Heart right ventricle (tissue), 16 donors: ENCODE measurements at places on chromosomes 6 and 20.

- DNase-seq, result no peak
Measured at GRCh38 chr20:22802296-22802695, 217.9 kb upstream of the FOXA2 start.

DNA sequence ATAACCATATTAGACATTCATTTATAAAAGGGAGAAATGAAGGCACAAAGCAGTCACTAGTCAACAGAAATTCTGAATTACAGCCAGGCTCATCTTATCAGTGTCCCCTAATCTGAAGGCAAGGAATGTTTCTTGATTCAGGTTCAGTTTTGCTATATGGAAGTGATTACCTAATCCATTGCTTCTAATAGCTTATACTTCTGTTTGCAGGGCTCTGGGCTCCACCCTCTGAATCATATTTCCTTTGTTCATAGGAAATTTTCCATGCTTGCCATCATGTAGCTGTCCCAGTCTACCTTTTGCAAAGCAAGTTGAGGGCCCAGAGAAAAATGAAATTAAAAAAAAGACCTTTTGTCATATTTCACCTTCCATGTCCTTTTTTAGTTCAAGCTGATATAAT, 96.0 kb downstream of the LCA5 start:
- no peak for DNase-seq

DNA sequence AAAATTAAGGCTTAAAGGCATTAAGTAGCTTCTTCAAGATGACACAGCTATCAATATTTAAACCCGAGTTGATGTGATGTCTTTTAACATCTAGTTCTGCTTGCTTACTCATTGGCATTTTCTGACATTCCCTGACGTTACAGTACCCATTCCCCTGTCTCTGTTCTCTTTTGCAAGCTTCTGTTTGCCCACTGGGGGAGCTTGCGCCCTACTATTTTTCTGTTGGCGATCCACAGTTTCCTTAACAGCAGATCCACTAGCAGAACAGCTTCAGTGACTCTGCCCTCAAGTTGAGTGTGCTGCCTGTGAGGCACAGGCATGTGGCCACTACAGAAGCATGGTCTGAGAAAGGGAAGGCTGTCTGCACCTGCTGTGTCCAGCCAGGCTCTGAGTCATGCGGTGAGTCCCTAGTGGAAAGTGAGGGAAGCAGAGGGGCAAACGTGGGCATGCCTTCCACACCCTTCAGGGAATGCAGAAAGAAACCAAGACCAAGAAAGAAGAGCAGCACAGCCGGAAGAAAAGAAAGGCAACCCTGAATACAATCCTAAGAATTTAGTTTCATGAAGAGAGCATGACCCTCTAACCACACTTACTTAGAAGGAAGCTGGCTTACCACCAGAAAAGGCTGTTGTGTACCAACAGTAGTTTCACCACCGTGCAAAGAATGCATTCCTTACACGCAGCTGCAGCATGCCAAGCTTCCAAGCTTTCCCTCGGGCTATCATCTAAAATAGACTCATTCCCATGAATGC, 97.7 kb upstream of the VGLL2 start:
- DNase-seq, result no peak

DNA sequence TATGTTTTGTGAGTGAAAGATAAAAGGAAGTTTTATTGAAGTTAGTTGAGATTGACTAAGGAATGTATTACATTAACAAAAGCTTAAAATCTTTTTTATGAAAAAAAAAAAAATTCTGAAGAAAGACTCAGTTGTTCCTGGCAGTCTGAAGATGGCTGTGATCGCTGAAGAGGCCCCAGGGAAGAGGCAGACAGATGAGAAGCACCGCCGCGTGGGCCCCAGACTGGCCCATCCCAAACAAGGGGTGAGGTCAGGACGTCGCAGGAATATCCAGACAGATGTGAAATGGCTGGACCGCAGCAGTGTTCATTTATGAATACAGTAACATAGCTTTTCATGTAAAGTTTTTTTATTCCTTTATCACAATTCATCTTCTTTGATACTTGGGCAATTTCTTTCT, 194.2 kb downstream of the TBXT start:
- DNase-seq, result no peak

- DNase-seq, result no peak
Measured at GRCh38 chr20:48689874-48690571, 137.8 kb downstream of the PREX1 start.

DNA sequence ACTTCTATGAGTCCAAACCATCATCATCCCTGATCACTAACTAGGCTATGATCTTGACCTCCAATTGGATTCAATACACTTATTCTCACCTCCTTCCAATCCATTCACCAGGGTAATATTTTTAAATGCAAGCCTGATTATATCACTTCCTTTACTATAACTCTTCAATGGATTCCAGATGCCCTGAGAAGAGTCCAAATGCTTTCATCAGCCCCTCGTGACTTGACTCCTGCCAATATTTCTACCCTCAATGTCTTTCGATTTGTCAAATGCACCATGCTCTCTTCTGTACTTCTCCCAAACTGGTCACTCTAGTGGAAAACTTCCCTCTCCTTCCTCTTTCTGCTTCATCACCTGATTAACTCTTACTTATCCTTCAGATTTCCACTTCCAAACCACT, 70.8 kb downstream of the CD164 start:
- no peak for DNase-seq

DNA sequence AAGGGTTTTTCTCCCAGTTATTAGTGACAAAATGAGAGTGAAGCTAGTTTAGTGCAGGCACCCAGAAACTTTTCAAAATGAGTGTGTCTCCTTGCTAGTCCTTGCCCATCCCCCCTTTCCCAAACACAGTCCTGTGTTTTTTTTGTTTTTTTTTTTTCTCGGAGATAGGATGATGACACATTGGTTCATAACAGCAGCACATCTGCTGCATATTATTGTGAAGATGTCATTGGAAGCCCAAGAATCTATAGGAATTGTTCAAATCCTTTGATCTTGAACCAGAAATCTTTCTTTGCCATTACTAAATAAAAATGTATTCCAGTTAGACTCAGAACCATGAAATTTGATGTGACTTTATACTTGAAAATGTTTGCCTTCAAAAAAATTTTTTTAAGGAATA, 162.4 kb downstream of the FRK start:
- no peak for DNase-seq

DNA sequence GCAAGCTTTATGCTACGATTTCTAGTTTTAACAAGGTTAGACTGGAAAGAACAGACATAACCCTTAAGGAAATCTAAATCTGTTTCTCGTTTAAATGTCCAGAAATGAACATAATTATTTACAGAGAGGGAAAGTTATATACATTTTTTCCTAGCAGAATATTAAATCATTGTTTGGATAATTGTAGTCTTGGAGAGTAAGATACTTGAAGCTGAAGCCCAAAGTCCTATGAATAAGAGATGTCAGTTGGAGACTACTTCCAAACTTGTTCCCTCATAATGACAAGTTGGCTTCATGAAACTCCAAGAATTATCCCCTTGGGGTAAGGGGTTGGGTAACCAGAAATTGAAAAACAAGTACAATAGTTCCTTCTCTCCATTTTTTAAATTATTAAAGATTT, 911.1 kb upstream of the MAN1A1 start:
- no peak for DNase-seq

DNA sequence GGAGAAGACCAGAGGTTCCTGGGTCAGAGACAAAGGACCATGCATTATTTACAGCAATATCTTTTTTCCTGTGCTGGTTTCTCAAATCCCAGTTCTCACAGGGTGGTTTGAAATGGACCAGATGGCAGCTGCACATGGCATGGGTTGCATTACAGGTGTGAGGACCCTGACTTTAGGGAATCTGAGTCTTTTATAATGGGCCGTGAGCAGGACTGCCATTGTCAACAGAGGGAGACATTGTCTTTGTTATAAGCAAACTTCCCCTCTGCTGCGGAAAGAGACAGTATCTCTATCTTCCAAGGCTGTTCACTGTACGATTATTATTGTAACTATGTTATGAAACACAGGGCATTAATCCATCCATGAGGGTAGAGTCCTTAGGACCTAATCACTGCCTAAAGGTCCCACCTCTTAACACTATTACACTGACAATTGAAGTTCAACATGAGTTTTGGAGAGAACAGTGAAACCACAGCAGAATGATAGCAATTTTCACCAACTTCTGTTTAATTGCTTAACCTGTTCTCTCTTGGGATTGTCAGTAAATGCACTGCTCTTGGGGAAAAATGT, 156.1 kb upstream of the AGPAT4 start:
- no peak for DNase-seq

DNA sequence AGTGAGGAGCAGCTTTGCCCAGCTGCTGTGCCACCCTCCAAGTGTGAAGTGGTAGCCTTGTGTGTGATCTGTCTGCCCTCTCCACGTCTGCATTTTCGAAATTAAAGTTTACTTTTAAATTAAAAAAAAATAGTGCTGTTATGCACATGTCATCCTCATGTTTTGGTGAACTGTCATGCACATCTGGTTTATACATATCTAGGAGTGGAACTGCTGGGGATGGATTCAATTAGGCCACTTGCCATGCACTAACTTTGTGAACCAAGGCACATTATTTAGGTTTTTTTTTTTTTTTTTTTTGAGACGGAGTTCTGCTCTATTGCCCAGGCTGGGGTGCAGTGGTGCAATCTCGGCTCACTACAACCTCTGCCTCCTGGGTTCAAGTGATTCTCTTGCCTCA, 3.6 kb downstream of the GTSF1L start:
- no peak for DNase-seq

GRCh38 chr20:51419231-51419630, 123.3 kb downstream of the NFATC2 start:
- no peak for DNase-seq

DNA sequence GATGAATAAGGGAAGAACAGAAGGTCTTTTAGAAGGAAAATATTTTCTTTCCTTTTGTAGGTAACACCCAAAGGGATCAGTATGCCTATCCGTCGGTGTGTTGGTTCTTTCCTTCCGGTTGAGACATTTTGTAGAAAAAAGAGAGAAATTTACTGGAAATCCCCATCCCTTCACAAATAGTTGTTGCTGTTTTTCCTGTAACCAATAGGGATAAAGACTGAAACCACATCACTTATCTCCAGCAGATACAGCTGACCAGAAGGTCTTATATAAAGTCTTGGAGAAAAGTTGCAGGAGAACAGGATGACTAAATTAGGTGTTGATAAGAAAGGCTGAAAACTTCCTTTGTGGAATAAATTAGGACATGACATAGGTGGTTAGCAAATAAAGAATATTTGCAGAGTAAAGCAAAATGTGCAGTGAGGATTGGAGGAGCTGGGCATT, 14.8 kb upstream of the HLA-DRB1 start:
- DNase-seq, result no peak

DNA sequence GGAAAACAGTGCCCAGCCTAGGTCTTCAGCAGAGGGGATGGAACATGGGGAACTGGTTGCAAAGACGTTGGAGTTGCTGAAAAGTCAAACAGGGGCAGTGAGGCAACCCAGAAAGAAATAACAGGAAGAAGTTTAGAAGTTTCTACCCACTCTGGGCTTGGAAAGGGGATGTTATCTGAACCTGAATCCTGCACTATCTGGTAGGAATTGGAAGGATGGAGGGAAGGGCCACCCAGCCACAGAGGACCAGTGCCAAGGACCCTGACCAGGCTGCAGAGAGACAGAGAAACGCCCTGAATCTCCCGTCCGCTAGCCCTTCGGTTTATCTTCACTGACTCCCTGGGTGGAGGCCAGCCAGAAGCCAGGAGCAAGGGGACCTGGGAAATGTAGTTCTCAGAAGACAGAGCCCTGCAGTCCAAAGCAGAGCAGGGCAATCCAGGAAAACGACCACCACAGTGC, 217.3 kb upstream of the RREB1 start:
- peak; percentile 62 for DNase-seq

DNA sequence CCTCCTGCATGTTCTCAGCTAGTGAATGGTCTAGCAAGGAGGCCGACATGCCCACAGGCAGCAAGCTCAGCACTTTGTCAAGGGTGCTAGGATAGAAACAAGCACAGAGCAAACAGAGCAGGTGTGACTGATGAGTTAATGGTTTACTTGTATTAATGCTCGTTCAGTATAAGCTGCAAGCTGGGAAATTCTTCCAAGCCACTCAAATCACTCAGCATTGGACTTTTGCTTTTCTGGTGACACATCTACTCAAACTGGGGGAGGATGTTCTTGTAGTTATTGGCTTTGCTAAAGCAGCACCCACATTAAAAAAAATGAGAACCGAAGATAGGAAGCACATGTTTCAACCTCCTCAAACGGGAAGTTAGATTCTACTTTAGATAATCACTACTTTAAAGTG, 43.1 kb upstream of the NEDD9 start:
- no peak for DNase-seq

DNA sequence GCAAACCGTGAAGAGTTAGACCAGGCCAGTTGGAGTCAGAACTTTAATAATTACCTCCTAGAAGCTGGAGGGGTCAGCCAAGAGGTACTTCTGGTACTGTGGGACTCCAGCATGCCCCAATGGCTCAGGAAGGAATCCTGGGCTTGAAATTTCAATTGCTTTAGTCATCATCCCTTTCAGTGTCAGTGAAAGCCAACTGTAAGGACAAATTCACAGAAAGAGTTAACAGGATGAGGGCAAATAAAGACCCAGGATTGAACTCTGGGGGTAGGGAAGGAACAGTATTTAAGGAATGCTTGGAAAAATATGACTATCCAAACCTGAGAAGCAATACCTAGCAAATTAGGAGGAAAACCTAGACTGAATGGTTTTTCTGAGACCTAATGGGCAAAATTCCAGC, 735.1 kb upstream of the MARCKS start:
- DNase-seq, result no peak

DNA sequence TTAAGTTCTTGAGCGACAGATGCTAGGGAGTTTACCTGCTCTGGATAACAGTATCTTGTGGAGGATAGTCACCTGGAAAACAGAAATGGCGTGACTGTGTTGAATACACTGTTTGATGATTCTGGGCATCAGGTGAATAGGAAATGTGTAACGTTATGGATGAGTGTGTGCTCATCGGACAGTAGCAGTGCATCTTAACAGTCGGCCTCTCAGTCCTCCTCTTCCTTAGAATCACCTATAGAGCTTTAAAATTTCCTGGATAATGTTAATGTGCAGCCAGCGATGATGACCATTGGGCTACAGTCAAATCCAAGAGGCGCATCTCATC, 217.7 kb downstream of the OR2B2 start:
- DNase-seq, result no peak

- peak; percentile 73 for DNase-seq
Measured at GRCh38 chr20:3686867-3687321, 5.1 kb upstream of the ADAM33 start.

GRCh38 chr6:29806387-29806786, 21.2 kb upstream of the HLA-G start:
- no peak for DNase-seq

DNA sequence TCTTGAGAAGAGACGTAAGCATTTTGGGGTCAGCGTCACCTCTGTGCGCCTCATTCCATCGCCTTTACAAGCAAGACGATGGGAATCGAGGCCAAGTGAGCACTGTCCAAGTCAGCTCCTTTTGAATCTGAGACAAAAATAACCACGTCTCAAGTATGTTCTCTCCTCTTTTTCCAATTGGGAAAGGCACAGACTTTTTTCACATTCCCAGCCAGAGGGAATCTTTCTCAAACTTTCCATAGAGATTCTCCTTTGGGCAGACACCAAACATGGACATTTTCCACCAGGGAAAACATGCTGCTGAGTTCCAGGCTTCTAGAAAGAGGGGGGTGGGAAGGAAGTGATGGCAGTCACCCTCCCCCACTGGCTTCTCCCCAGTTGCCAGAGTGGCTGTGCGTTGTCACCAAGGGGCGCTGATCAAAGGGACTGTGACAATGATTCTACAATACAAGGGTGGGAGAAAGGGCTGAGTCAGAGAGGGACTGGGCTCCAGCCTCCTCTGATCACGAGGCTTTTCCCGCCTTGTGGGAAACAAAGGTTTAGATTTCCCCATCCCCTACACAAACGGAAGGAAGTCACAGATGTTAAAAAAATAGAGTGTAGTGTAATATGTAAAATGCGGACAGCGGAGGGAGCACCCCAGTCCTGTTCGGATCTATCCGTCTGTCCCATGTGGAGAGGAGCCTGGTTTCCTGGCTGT, 281.9 kb upstream of the RNF24 start:
- peak; percentile 60 for DNase-seq
